ENCODE measurements at places on chromosomes 2 and 18. TPM values are rescaled to one million over a fixed set of nuclear protein-coding genes. Genes with fewer than 3 reads are reported as not detected.

DNA sequence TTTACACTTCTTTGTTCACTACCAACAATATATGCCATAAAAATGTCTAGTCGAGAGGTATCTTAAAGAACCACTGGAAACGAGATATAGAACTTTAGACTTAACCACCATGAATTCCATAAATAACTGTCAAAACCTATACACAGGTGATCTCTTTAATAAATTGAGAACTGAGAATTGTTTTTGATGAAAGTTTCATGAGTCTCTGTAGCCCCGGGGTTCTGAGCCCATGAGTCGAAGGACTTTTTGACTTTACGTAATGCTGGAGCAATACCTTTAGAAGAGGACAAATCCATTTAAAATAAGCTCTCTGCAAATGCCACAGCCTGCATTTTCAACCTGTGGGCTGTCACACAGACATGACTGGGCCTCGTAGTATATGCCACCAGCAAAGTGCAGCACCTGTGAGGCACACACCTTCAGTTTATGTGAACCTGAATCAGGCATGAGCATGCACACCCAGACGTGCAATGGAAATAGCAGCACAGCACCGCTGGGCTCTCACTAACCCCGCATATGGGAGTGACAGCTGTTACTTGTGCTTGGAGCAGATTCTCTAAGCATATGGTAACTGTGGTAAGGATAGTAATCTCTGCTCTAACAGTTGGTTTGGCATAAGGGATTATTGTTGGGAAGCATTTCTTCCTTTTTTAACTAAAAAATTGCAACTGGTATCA is 383.2 kb downstream of the SOCS6 start:
- no peak for DNase-seq

B4GALT6 gene
- polyA plus RNA-seq, result 2.1 TPM

FAHD2B gene
- 34.5 TPM for polyA plus RNA-seq

LRP1B gene
- 0.69 TPM for polyA plus RNA-seq

- DNase-seq, result no peak
Measured at GRCh38 chr2:237205561-237205971, 119.9 kb downstream of the COPS8 start.

Measured in kidney (tissue), 22 donors.